ENCODE measurements at places on chromosomes 5 and 9. TPM values are rescaled to one million over a fixed set of nuclear protein-coding genes. Genes with fewer than 3 reads are reported as not detected.

Gene NTMT1
- 18.8 TPM for total RNA-seq

Gene TEX48
- total RNA-seq, result not detected

Gene NEUROG1
- total RNA-seq, result not detected

Gene IL13
- total RNA-seq, result not detected

Gene ZNF189
- total RNA-seq, result 5.1 TPM

Gene SAPCD2
- 13.8 TPM for total RNA-seq

Gene FBXL7
- 2.0 TPM for total RNA-seq

Gene DPP7
- total RNA-seq, result 75.3 TPM

Gene KCNV2
- not detected for total RNA-seq

Gene SHISAL2B
- not detected for total RNA-seq

Gene RASGEF1C
- total RNA-seq, result not detected

Gene PCDHGB1
- 0.92 TPM for total RNA-seq

Gene CDH9
- total RNA-seq, result not detected

Gene ACTBL2
- total RNA-seq, result not detected

Gene ANGPTL2
- total RNA-seq, result 2.1 TPM

Gene PPP3R2
- not detected for total RNA-seq

Measured in esophagus mucosa (tissue), 1 donor.